ENCODE measurements at places on chromosomes 4 and X.

DNA sequence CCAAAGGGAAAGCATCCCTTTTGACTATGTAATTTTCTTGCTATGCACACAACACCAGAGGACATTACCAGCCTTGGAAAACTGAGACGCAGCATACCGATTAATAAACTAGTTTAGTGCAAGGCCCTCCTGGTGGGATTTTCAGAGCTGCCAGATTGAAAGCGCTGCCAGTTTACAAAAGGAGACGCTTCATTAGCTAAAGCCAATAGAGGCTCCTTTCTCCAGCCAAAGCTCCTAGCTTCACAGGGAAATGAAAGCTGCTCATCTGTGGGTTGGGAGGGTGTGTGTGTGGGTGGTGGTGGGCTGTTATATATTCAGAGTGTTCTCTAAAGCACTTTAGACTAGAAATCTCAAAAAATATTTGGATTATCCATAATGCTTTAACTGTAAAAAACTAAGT lies 32.4 kb downstream of the SPANXN4 start:
- DNase-seq: no peak

GRCh38 chr4:86939729-86940575 lies 5.1 kb downstream of the AFF1 start:
- peak; percentile 2 for DNase-seq

GRCh38 chr4:68871809-68872642 lies 56.2 kb downstream of the UGT2B10 start:
- no peak for DNase-seq

GRCh38 chr4:128521156-128521555 lies 233.5 kb upstream of the PGRMC2 start:
- DNase-seq: no peak

GRCh38 chrX:18036394-18036793 lies 175.3 kb upstream of the RAI2 start:
- no peak for DNase-seq

- no peak for DNase-seq
These were observed 17.2 kb downstream of the XPNPEP2 start for GRCh38 chrX:129755779-129756650.

GRCh38 chrX:19774905-19775304 lies 112.5 kb downstream of the SH3KBP1 start:
- peak; percentile 39 for DNase-seq

DNA sequence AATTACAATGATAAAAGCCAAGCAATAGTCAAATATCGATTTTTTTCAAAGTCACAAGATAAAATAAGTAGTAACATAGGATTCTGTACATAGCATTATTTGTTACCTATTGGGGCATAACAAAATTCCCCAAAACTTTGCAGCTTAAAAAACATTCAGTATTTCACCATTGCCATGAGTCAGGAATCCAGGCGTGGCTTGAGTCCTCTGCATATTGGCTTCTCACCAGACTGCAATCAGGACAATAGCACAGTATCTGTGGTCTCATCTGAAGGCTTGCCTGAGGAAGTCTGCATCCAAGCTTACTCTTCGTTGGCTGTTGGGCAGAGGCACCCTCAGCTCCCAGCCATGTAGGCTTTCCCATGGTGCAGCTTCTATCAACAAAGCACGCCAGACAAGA lies 6.2 kb upstream of the CTBP1 start:
- no peak for DNase-seq

DNA sequence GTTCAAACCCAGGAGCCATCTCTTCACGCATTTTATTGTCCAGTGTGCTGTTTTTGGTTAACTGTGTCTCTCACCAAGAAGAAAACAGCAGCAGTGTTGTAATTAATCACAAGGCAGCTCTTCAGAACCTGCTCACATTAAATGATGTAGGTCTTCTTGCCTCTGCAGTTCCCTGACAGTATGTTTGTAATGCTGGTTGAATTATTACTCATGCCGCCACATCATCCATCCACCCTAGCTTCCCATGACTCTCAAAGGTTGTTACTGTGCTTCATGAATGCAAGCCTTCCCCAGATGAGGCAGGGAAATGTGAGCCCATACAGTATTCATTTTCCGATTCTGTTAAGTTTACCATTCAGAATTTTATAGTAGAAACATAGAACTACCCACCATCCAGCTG lies 17.4 kb downstream of the TLR10 start:
- no peak for DNase-seq

GRCh38 chr4:104751468-104751867 lies 256.8 kb upstream of the CXXC4 start:
- no peak for DNase-seq

DNA sequence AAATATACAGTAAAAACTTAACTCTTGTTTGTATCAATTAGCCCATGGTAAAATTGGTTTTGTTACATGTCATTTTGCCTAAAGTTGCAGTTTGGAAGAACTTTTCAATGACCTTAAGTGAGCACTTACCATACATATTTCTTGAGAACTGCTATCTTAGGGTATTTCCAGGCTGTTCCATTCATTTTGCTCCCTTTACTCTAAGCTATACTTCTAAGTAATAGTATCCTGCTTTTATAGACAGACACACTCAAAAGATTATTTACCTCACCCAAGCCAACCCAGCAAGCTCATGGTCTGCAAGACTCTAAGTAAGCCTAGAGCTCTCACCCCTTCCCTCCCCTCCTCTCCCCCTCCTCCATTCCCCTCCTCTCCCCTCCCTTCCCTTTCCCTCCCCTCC lies 294.0 kb downstream of the HS3ST1 start:
- DNase-seq: no peak

DNA sequence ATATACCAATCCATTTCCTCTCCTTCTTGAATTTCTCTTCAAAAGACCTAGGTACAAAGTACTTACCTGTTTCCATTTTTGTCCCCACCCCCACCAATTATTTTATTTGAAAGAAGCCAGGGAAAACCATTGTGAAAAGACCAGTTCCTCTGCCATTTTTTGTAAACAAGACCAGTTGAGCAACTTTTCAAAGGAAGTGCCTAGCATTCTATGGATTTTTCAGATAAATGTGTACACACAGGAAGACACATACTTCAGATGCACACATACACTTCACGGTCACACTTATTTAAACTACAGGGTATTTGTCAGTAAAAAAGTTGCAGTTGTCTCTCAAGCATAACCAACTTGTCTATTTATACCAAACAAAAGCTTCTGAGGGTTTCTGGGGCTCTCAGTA lies 587.2 kb upstream of the KLHL4 start:
- no peak for DNase-seq

GRCh38 chrX:93422693-93423092 lies 250.7 kb downstream of the NAP1L3 start:
- DNase-seq: no peak

DNA sequence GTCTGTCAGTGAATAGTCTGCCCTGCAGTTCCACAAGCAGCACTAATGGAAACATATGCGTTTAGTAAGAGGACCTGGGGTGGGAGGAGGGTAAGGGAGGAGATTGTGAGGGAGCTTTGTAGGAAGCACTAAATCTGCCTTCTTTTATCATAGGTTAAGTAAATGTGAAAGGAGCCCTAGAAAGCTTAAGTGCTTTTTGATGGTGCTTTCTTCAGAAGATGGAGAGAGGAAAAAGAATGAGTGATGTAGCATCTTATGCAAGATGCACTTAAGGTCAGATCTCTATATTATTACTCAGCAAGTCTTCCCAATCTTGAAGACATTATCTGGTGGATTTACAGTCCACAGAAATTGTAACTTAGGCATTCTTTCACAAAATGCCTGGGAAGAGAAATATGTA lies 322.7 kb downstream of the PDHA2 start:
- no peak for DNase-seq

DNA sequence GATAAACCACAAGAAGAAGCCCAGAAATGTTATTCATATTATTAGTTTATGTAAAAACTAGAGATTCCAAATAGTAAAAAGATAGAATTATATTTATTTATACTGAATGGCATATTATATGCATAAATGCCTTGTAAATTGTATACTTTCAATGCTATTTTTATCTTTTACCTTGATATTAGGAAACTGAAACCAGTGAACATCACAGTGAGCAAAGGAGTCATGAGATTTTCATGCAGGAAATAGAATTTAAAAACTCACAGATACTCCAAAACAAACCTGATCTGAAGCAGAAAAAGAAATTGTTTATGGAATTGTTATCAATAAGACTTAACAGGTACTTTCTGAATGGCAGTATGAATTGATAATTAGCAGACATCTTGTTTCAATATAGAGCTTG lies 207.3 kb upstream of the CENPE start:
- no peak for DNase-seq

GRCh38 chrX:15781961-15782699 lies 8.2 kb upstream of the ZRSR2 start:
- DNase-seq: peak; percentile 2

DNA sequence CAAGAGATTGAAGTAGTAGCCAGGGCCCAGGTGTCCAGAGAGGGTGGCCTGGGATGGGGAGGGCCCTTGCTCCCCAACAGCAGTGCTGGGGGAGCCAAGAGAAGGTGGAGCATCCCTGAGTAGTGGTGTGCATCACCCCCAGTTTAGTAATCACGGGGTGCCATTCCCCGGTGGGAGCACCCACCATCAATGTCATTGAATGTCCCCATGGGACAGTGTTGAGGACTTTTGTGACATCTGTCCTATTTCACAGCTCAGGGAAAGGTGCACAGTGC lies 4.4 kb upstream of the CPZ start:
- DNase-seq: no peak

GRCh38 chrX:134236626-134237614 lies at the start of gene CCDC160:
Gene CCDC160, plus strand, starts transcription at chrX:134237182. Its CDS starts 7,619 bp downstream, at chrX:134244801.
- DNase-seq: peak; percentile 10

GRCh38 chr4:15237648-15238230 lies 190.1 kb upstream of the C1QTNF7 start:
- no peak for DNase-seq

DNA sequence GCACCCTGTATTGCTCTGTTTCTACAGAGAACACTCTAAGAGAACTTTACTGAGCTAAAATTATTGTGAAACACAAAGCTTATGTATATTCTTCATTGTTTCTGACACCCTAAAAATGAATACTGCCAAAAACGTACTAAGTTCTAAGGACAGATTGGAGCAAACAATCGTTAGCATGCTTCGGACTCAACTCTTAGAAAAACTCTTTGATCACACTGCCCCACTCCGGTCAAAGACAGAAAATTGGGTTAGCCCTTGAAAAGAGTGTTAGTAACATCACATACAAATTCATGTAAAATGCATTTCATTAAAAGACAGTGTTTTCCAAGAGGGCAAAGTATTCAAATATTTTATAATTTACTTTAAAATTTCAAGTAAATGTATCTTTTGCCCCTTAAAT lies 177.4 kb downstream of the DCHS2 start:
- no peak for DNase-seq

GRCh38 chr4:58658701-58659100 lies 1548.5 kb upstream of the IGFBP7 start:
- DNase-seq: no peak

DNA sequence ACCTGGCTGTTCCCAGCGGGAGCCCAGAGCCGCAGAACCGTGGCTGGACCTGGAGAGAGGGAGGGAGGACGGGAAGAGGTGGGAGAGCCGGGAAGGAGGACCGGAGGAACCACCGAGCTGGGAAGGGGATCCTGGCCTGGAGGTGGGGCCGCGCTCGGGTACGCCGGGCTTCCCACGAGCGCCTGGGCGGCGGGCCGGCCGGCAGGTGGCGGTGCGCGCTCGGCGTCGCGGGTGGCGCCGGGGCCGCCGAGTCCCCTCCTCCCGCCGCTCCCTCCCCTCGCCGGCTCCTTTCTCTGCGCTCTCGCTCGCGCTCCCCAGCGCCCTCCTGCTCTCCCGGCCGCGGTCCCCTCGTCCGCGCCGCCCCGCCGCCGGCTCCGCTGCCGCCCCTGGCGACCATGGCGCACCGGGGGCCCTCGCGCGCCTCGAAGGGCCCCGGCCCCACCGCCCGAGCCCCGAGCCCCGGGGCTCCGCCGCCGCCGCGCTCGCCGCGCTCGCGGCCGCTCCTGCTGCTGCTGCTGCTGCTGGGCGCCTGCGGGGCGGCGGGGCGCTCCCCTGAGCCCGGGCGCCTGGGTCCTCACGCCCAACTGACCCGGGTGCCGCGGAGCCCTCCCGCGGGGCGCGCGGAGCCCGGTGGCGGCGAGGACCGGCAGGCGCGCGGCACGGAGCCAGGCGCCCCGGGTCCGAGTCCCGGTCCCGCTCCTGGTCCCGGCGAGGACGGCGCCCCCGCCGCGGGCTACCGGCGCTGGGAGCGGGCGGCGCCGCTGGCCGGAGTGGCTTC lies at the start of gene SORCS2:
Gene SORCS2 (plus strand): TSS at position 287 of the 778 bp plus-strand sequence.
- DNase-seq: peak; percentile 54

GRCh38 chrX:7109838-7110793 lies 37.4 kb upstream of the STS start:
- DNase-seq: no peak

DNA sequence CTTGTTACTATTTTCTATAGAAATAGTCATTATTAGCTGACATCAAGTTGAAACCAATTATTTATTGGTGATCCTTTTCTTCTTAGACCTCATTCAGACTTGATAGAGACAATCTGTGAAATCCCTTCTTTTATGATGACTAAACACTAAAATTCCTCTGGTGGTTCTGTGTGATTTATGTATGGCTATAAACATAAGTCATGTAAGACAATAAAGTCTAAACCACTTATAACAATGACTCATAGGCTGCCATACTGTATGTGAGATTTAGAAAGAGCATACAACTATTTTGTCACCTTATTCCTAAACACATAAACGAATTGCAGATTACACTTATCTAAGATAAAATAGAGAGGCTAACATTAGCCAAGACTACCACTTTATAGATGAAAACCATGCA lies 101.1 kb upstream of the PRR32 start:
- no peak for DNase-seq

DNA sequence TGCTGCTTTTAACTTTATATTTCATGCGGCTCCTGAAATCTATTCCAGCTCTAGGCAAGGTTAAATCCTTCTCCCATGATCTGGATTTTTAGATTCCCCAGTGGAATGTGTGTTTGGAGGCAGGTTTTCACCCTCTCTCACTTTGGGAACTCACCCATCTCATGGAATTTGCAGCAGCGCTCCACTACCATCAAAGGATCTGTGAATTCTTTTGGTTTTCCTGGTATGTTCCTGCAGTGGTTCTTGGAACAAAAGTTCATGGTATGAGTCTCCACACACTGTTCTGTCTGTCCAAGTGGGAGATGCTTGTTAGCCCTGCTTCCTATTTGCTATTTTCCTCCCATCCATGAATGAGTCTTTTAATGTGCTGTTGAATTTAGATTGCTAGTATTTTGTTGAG lies 14.0 kb downstream of the APOOL start:
- DNase-seq: no peak

DNA sequence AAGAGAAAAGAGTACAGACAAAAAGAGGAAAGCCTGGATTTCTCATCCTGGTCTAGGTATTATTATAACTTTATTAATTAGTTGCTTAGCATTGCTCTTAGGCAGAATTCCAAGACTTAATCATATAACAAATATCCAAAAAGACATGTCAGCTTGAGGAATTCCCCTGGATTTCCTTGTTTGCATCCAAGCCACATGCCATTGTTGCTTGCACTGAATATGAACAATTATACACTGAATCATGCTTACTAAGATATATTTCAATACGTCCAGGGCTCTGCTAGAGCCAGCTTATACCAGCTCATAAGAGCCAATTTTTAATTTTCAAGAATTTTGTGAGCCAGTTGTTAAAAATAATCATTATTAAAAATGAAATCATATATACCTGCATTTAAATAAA lies 5.5 kb upstream of the TLR10 start:
- no peak for DNase-seq

GRCh38 chr4:76292730-76293129 lies 13.8 kb upstream of the STBD1 start:
- no peak for DNase-seq

GRCh38 chr4:81459228-81459627 lies 12.5 kb downstream of the RASGEF1B start:
- no peak for DNase-seq

- DNase-seq: no peak
These were observed 27.1 kb downstream of the AWAT2 start for GRCh38 chrX:70022616-70023015.

GRCh38 chr4:90209922-90210321 lies 82.7 kb downstream of the CCSER1 start:
- no peak for DNase-seq
